ENCODE measurements at places on chromosomes 12 and 14.

GRCh38 chr14:70186900-70187451, 1.8 kb downstream of the SLC8A3 start:
- DNase-seq, result no peak

DNA sequence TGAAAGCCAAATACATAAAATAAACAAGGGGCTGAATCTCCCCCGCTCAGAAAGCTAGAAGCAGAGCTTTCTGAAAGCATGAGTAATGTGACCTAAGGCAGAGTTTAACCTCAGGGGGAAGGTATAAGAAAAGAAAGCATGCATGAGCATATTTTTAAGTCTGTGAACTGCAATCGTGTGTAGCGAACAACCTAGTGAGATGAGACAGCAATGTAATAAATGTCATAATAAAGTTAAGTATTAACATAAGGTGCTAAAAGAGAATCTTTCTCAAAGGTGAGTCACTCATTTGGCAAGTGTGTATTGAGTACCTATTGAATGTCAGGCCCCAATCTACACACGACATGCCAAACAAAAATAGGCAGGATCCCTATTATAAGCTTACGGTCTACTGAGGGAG, 14.2 kb upstream of the WDR20 start:
- no peak for DNase-seq

DNA sequence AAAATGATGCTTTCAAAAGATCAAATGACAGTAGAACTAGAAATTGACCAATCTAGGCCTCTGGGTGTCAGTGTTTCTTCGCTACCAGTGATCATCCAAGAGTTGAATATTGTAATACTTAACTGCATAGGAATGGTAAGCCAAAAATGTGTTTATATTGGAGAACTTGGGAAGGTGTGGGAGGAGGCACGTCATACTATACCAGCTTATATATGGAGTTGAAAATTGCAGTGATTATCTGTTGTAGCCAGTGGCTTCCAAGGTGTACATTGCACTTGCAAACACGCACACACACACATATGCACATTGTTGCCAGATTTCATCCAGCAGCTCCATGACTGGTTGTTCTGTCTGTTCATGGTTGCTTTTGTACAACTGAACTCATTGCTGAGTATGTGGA, 36.1 kb downstream of the EID3 start:
- DNase-seq, result no peak

GRCh38 chr12:80412343-80412953, 31.6 kb upstream of the PTPRQ start:
- peak; percentile 24 for DNase-seq

GRCh38 chr14:69561893-69562292, 12.8 kb downstream of the CCDC177 start:
- no peak for DNase-seq

DNA sequence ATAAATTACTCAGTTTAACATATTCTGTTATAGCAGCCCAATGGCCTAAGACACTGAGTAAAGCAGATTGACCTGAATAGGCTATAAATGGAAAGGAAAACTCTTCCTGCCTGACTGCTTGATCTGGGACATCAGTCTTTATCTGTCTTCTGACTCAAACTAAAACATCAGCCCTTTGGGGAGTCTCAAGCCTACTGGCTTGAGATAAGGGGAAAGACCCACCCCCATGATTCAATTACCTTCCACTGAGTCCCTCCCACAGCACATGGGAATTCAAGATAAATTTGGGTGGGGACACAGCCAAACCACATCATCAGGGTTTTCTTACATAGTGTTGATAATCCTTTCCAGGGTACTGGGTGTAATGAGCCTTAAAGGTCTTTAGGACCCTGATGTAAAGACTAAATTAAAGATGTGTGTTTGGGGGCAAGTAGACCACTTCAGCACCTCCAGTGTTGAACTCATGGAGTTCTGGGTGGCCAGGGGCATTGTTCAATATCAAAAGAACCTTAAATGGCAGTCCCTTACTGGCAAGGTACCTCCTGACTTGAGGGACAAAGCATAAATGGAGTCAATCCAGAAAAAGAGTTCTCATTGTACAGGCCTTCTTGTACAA, 67.8 kb downstream of the TSHR start:
- peak; percentile 17 for DNase-seq

- DNase-seq, result no peak
Observed at GRCh38 chr14:32332415-32333316, 3.6 kb downstream of the AKAP6 start.

DNA sequence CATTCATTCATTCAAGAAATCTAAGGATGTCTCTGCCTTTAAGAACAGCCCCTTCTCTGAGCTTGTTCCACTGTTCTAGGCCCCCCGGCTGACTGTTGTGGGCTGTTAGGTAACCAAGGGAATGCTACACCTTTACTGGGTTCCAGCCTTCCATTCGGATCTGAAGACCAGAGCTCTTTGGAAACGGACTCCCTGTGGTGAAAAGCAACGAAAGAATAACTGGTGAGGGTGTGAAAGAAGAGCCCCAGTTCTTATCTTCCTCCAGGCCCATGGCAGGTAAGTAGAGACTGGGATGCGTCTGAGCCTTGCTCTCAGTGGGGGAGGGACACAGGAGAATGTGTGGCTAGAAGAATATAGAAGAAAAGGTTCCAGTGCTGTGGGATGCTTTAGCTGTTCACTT, 207.4 kb downstream of the TMEM132D start:
- no peak for DNase-seq

GRCh38 chr12:11746024-11746771, 96.7 kb downstream of the ETV6 start:
- DNase-seq, result no peak

GRCh38 chr12:57031138-57031725, 14.9 kb upstream of the TAC3 start:
- DNase-seq, result no peak

GRCh38 chr12:94615260-94616181, 34.8 kb downstream of the TMCC3 start:
- DNase-seq, result no peak

- DNase-seq, result no peak
Observed at GRCh38 chr14:24879661-24880386, 170.1 kb downstream of the STXBP6 start.

DNA sequence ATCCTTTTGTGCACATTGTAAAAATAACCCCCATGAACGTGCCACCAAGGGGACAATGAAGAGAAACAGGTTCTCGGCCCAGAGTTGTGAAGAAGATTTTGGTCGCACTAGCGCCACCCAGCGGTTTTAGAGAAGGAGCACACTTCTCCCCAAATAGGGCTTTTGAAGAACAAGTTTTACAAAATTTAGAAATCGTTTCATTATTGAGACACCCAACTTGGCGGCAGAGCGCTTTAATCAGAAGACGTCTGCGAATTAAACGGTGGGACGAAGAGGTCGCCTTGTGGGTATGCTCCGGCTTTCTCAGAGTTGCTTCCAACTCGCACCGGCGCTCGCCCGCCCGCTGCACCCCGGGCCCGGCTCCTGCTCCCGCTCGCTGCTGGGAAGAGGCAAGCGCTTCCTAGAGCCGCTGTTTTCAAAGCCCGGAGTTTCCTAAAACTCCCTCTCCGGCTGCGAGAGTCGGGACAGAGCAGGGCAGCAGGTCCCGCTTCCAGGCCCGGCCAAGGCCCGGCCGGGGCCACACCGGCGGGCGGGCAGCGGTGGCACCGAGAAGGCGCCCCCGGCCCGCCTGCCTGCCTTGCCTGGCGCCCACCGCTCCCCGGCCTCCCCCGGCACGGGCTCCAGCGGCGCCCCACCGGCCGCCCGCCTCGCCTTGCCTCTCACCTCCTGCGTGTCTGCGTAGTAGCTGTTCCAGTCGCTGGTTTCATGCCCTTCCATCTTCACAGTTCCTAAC, 645 bp downstream of the FOXA1 start:
- DNase-seq, result peak; percentile 28

DNA sequence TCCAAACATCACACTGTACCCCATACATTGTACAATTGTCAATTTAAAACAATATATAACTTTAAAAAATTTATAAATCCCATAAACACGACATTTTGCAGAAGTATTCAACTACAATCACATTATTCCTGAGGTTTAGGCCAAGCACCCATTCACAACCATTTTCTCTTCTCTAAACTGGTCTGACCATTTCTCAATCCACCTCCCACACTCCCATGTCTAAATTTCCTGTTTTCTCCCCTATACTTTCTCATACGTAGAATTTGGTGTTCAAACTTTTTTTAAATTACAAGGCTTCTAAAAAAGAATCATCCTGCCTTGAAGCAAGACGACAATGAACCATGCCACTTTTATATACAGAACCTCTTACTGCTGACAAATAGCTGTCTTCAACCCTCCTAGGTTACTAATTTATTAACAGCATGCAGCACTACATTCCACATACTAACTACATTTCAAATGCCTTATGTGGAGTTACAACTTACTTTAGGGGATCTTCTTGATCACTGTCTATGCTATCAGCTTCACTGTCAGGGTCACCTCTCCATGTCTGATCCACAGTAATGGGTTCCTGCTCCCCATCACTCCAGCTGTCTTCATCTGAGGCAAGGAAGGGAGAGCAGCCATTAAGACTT, 3.4 kb downstream of the KANSL2 start:
- no peak for DNase-seq
